ENCODE measurements at places on chromosomes 16 and 17. TPM values are rescaled to one million over a fixed set of nuclear protein-coding genes. Genes with fewer than 3 reads are reported as not detected.

HSPB9 gene
- total RNA-seq, result 0.19 TPM

RSKR gene
- total RNA-seq, result 18.4 TPM

CRK gene
- total RNA-seq, result 42.5 TPM

DNA sequence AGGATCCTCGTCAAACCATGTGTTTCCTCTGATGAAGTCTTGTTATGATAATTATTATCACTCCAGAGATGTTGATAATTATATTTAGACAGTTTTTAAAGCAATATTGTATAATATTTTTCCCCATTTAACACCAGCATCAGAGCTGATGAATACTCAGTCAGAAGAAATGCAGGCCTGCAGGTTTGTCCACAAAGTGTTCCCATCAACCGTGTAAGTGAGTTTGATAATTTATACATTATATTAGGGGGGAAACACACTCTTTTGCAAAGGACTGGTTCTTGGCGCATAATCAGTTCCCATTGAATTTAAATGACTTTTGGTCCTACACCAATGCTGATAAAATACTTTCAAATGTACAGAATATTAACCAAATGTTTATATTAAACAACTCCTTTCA lies 454.8 kb downstream of the TOX3 start:
- H3K4me1 ChIP-seq, result no peaks in the 10 kb centered on the region
- no peaks in the 10 kb centered on the region for H3K36me3 ChIP-seq
- no peak for DNase-seq
- H3K4me3 ChIP-seq, result no peak overlapping the region
- no peaks in the 10 kb centered on the region for H3K27me3 ChIP-seq
- H3K27ac ChIP-seq, result no peak overlapping the region

GRCh38 chr17:4147751-4148310 lies 4.8 kb downstream of the CYB5D2 start:
- no peak overlapping the region for H3K4me3 ChIP-seq
- no peak for DNase-seq
- no peak overlapping the region for H3K27ac ChIP-seq
- peaks cover 29% of the 10 kb centered on the region for H3K4me1 ChIP-seq
- no peaks in the 10 kb centered on the region for H3K27me3 ChIP-seq

GRCh38 chr17:79811011-79811867 lies 14.4 kb upstream of the CBX8 start:
- peaks cover 30% of the 10 kb centered on the region for H3K27me3 ChIP-seq
- H3K4me1 ChIP-seq, result peaks cover 42% of the 10 kb centered on the region
- DNase-seq, result no peak
- no peaks in the 10 kb centered on the region for H3K36me3 ChIP-seq

DNA sequence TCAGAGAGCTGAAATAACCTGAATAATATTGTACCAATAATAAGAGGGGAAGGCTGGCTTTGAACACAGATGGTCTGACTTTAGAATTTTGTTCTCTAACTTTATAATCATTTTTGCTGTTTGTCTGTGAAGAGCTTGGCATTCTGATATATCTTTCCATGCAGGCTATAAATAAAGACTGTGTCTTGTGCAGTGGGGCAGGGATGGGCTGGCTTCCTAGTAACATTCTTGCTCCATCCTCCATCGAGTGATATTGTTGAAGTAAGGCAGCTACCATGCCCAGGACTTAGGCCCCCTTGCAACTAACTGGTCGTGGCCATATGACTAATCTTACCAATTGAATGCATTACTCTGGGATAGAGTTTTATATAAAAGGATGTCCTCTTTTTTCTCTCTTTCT lies 234.7 kb upstream of the IRX3 start:
- H3K27ac ChIP-seq, result no peak overlapping the region
- no peak for DNase-seq
- H3K27me3 ChIP-seq, result no peaks in the 10 kb centered on the region

DNA sequence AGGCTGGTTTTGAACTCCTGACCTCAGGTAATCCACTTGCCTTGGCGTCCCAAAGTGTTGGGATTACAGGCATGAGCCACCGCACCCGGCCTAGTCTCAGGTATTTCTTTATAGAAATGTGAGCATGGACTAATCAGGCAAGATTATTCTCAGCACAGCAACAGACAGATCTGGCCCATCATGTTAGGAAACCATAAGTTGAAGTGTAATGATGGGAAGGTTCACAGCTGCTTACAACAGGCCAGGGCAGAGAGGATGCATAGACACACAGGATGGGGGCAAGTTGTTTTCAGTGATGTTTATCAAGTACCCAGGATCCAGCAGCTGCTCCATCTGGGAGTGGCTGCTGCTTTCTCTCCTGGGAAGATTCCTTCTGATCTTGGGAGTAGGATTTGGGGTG lies 16.6 kb upstream of the NOS2 start:
- H3K36me3 ChIP-seq, result no peaks in the 10 kb centered on the region
- DNase-seq, result no peak
- H3K27me3 ChIP-seq, result no peaks in the 10 kb centered on the region
- no peak overlapping the region for H3K4me3 ChIP-seq
- no peaks in the 10 kb centered on the region for H3K4me1 ChIP-seq

DNA sequence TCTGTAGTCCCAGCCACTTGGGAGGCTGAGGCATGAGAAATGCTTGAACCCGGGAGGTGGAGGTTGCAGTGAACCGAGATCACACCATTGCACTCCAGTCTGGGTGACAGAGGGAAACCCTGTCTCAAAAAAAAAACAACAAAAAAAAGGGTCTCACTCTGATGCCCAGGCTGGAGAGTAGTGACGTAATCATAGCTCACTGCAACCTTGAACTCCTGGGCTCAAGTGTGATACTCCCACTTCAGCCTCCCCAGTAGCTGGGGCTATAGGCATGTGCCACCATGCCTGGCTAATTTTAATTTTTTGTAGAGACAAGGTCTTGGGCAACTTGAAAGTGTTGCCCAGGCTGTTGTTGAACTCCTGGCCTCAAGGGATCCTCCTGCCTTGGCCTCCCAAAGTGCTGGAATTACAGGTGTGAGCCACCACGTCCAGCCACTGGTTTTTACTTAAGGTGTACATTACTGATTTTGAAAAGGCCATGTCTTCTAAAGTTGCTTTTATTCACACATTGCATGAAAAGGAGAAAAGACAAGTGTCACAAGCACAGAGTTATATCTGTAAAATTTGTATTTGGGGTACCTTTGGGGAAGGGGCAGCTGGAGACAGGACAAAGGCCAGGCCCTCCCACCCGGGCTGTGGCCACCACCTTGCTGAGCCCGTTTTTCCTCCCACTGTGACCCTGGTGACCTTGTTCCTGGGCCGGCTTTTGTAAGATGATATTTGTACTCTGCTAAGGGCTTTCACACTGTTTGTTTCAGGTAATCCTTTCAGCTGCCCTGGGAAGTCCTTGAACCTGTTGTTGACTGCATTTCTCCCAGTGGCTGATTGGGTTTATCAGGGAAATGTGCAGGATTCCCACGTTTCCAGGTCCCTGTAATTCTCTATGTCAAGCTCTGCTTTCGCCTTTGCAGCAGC lies 11.5 kb downstream of the GPT2 start:
- H3K27ac ChIP-seq, result peak overlapping the region; percentile 11
- no peaks in the 10 kb centered on the region for H3K27me3 ChIP-seq
- peaks cover 15% of the 10 kb centered on the region for H3K4me1 ChIP-seq
- DNase-seq, result no peak

- no peak overlapping the region for H3K4me3 ChIP-seq
- no peaks in the 10 kb centered on the region for H3K36me3 ChIP-seq
- H3K4me1 ChIP-seq, result peaks cover 13% of the 10 kb centered on the region
- DNase-seq, result no peak
- no peaks in the 10 kb centered on the region for H3K27me3 ChIP-seq
These were observed 150.0 kb downstream of the NPIPB11 start for GRCh38 chr16:29256501-29256981.

DNA sequence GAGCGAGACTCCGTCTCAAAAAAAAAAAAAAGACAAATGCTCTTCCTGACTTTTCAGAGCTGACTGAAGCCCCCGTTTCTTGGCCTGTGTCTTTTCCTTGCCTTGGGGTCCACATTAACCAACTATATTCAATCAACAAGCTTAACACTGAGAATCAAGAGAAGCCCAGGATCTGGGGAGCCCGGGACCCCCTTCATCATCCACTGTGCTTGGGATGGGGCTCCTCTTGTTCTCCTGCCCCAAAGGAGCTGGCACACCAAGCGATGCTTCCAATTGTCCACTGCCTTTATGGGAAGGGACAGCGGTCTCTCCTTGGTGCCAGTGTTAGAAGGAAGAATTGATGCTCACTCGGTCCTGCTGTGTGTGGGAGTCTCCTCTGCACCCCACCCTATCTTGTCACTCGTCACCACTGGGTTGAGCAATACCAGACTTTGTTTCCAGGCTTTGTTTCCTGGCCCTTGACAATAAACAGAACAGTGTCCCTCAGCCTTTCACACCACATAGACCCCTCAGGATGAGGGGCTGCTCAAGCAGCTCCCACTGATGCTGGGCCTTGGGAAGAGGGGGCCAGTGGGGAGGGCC lies 146.7 kb downstream of the KCNJ12 start:
- no peaks in the 10 kb centered on the region for H3K36me3 ChIP-seq
- H3K27me3 ChIP-seq, result no peaks in the 10 kb centered on the region
- H3K27ac ChIP-seq, result no peak overlapping the region
- no peak overlapping the region for H3K4me3 ChIP-seq
- no peaks in the 10 kb centered on the region for H3K4me1 ChIP-seq
- no peak for DNase-seq

DNA sequence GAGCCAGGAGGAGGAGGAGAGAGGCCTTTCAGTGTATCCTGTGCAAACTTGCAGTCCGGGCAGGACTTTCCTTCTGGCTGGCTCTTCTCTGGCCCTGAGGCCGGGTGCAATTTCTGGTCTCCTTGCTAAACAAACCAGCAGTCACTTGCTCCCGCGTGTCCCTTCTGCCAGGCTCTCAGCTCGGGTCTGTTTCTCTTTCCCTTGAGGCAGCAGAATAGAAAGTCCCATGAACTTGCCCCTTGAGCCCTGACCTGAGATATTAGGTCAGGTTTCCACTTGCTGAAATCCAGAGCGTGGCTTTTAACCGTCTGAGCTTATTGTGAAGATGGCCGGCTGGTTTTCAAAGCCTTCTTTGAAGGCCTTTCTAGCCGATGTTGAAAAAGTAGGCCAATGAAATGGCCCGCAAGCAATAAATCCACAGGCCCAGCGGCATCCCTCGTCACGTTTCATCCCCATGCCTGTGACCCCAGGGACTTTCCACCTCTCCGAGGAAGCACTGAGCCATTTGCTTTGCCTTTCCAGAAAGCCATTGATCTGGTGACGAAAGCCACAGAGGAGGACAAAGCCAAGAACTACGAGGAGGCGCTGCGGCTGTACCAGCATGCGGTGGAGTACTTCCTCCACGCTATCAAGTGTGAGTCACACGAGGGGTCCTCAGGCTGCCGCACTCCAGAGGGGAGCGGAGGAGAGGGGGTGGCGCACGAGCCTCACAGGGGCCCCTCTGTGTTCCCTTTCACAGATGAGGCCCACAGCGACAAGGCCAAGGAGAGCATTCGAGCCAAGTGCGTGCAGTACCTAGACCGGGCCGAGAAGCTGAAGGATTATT lies 4.5 kb downstream of the VPS4A start:
- peaks cover 72% of the 10 kb centered on the region for H3K36me3 ChIP-seq
- no peak overlapping the region for H3K4me3 ChIP-seq
- DNase-seq, result no peak
- H3K27me3 ChIP-seq, result no peaks in the 10 kb centered on the region
- peaks cover 14% of the 10 kb centered on the region for H3K4me1 ChIP-seq

DNA sequence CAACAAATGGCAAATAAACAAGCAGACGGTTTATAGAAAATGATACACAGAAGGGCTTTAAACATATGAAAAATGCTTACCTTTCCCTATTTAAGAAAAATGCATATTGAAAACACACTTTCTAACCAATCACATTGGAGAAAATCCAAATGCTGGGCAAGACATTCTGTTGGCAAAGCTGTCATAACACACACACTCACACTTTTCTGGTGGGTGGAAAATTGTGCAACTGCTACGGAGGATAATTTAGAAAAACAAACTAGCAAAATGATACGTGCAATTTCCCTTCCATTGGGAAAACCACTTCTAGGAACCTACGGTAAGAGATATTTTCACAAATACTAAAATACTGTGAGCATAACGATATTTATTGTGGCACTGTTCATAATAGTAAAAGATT lies 9.8 kb upstream of the MYH3 start:
- H3K27ac ChIP-seq, result no peak overlapping the region
- DNase-seq, result no peak
- no peaks in the 10 kb centered on the region for H3K4me1 ChIP-seq
- H3K27me3 ChIP-seq, result no peaks in the 10 kb centered on the region

- no peaks in the 10 kb centered on the region for H3K36me3 ChIP-seq
- H3K4me3 ChIP-seq, result no peak overlapping the region
- no peaks in the 10 kb centered on the region for H3K4me1 ChIP-seq
- H3K27me3 ChIP-seq, result peaks cover 23% of the 10 kb centered on the region
These were observed 6.7 kb upstream of the SEZ6 start for GRCh38 chr17:29012535-29012934.

DNA sequence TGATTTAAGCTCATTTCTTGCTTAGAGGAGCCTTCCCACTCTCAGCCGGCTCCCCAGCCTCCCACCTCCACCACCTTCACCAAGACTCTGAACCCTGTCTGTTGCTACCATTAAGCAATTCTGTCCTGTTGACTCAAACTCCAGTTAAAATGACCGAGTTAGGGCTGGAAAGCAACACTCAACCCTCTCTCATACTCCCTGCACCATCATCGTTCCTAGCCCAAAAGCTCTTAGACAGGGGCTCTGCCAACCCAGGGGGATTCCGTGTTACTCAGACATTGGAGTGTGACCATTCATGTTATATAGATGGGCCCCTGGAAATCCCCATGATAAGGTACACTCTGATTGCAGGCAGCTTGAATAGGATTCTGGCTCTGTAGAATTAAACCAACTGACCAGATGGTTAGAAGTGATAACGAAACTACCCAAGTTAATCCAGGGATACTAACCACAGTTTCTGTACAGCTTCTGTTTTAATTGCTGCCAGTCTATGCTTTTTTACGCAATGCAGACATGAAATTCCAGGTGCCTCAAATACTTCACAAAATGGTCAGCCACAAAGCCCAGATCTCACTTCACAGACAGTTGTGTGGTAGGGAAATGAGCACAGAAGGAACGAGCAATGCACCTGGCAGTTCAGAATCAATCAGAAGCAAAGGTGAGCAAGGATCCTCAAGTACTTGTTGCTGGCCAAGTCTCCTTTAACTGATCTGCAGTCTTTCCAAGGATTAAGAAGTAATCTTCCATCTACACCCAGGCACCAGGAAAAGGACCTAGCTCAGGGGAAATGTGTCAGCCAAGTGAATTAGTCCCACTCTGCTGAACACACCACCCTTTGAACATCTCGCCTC lies 2.1 kb downstream of the SSTR2 start:
- no peak for DNase-seq
- peak overlapping the region; percentile 50 for H3K4me3 ChIP-seq
- H3K27ac ChIP-seq, result peak overlapping the region; percentile 9

DNA sequence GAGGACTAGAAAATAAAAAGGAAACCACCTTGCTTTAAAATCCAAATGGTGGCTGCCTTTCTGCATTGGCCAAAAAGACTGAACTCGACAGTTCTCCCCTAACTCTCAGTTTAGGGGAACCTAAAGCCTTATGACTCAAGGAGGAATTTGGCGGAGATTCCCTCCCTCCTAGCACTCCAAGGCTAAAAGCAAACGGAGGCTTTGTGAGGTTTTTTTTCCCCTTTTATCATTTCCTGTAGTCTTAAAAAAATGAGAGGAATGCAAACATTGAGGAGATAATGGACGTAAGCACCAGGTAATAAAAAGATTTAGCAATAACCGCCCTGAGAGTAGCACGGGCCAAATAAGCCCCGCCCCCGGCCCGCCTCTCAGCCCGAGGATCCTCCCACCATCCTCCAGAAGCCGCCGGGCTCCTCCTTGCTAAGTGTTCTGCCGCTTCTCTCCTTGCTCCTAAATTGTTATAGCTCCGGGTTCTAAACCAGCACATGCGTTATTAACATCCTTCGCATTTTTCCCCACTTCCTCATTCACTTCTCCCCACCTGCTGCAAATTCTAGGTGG lies 5.8 kb upstream of the KIFC3 start:
- H3K4me3 ChIP-seq, result no peak overlapping the region
- peaks cover 37% of the 10 kb centered on the region for H3K4me1 ChIP-seq
- DNase-seq, result peak; percentile 91
- no peaks in the 10 kb centered on the region for H3K36me3 ChIP-seq
- H3K27me3 ChIP-seq, result no peaks in the 10 kb centered on the region
